ENCODE measurements at places on chromosomes 7 and 10.

GRCh38 chr10:124022066-124022465 lies 71.3 kb downstream of the CHST15 start:
- DNase-seq, result no peak

GRCh38 chr7:115910541-115911164 lies 119.9 kb downstream of the TFEC start:
- no peak for DNase-seq

GRCh38 chr10:94405406-94405805 lies 3.1 kb downstream of the TBC1D12 start:
- no peak for DNase-seq

- DNase-seq, result no peak
Observed at GRCh38 chr7:149285603-149286002, 23.6 kb downstream of the ZNF783 start.

DNA sequence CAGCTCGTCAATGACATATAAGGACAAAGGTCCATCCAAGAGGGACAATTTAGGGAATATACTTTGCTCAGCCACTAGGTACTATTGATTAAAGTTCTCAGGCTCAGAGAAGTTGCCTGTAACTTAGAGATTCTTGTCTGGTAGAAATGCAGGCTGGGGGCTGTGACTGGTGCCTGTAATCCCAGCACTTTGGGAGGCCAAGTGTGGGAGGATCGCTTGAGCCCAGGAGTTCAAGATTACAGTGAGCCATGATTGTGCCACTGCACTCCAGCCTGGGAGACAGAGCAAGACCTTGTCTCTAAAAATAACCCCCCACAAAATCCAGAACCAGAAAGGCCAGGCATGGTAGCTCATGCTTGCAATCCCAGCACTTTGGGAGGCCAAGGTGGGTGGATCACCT lies 36.2 kb upstream of the ACTR3B start:
- DNase-seq, result no peak

DNA sequence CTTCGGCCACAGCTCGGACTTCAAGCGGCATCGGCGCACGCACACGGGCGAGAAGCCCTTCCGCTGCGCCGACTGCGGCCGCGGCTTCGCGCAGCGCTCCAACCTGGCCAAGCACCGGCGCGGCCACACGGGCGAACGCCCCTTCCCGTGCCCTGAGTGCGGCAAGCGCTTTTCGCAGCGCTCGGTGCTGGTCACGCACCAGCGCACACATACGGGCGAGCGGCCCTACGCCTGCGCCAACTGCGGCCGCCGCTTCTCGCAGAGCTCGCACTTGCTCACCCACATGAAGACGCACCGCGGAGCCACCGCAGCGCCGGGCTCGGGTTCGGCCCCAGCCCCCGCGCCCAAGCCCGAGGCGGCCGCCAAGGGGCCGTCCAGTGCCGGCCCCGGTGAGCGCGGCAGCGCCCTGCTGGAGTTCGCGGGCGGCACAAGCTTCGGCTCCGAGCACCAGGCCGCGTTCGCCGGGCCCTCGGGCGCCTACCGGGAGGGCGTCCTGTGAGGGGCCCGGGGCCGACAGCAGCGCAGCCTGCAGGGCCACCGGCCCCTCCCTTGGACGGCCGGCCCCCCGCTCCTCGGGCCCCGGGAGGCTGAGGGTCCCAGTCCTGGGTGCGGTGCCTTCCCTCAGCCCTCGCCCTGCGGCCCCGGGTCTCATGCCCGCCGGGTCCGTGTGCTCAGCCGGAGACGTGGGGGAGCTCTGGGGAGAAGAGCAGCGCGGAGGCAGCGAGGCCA lies 17.2 kb downstream of the ZNF316 start:
- DNase-seq, result no peak

GRCh38 chr7:56028942-56029630 lies 22.2 kb downstream of the PSPH start:
- DNase-seq, result no peak

DNA sequence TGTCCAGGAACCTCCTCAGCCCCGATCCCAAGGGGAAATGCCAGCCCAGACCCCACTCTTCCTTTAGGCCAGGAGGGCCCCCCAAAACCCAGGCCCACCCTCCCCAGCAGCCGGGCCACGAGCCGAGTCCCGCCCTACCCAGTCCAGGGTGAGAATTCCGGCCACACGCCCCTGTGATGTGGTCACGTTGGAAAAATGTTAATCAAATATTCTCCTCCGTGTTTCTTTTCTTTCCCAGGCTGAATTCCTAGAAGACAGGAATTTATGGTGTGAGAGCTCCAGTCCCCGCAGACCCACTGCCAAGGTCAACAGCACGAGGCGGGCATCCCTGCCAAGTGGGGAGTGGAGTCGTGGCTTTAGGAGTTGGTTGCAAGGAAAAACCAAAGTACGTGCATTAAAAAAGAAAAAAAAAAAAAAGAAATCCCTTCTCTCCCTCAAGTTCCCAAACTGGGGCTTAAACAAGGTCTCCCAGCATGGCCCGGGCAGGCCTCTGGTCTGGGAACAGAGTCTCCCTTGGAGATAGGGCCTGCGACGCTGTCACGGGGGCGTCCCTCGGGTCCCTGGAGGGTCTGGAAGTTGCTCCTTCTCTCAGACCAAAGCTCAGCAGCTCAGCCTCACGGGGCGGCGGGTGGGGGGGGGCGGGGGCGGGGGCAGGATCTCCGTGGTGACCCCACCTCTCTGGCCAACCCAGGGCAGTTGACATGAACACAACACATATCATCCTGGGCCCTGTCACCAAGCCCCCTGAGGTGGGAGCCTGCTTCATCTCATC lies 28.1 kb upstream of the ELN start:
- DNase-seq, result no peak

- no peak for DNase-seq
Observed at GRCh38 chr10:122567056-122567660, 6.6 kb downstream of the DMBT1 start.

- no peak for DNase-seq
Observed at GRCh38 chr7:141281311-141281710, 207.4 kb downstream of the TMEM178B start.

GRCh38 chr10:50993771-50994251 lies 80.5 kb upstream of the PRKG1 start:
- DNase-seq, result no peak

DNA sequence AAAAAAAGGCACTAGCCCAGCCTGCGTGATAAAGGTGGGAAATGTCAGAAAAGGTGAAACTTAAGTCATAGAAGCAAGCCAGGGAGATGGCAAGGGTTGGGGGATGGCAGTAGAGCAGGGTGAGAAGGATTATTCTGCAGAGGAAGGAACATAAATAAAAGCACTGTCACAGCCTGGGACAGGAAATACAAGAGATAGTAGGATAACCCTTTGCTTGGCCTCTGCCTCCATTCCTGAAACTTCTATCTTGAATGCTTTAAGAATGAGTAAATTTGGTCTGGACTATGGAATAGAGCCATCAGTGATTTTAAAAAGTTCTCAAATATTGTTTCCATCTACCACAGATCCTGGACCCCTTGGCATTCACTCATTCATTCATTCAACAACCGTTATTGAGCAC lies 50.0 kb downstream of the ABCC2 start:
- DNase-seq, result no peak

DNA sequence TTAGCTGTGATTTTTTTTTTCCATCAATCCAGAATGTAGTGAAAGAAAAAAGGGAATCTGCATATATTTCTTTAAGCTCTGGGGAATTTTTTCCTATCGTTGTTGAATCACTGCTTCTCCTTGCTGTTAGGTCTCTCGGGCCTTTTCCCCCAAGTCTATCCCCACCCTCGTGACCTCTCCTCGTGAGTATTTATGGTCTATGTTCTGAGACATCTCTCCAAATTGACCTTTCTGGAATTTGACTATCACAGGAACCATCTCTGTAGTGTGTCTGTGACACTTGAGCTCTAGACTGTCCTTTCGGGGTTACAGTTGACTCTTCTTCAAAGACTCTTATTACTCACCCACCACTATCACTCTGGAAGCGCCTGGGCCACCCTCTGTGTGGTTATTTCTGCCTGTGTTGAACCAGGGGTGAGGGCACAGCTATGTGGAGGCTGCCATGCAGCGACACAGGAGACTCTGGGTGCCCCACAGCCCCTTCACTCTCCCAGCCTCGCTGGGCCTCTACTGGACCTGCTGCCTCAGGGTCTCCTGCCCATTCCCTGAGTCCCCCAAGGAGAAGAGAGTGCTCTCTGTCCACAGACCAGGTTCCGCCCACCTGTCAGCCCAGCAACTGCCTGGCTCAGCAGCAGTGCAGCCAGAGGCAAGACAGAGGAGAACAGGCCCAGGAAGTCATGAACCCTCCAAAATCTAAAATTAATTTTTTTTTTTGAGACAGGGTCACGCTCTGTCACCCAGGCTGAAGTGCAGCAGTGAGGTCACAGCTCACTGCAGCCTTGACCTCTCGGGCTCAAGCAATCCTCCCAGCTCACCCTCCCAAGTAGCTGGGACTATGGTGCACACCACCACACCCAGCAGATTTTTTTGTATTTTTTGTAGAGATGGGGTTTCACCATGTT lies 45.7 kb upstream of the PTPRN2 start:
- DNase-seq, result no peak

DNA sequence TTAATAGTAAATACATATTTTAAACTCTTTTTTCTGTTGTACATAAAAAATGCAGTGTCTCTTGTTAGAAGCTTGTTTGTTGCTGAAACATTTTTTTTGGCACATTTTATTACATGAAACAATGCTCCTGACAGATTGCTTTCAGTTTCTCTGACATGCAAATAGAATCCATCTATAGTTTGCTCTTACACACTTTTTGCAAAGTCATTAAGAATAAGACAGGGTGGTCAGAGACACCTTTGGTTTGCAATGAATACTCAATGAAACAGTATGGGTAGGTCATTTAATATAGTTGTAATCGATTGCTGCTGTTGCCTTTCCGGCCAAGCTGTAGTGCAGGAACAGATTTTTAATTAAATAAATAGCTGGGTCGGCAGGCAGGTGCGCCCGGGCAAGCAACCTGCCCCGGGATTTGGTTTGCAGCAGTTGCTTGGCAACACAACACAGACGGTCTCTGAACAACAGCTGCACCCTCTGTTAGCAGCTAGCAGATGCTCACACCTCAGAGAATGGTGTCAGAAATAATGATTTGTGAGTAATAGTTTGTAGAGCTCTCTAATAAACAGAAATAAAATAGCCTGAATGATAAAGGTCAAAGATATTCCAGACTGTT lies 115.7 kb upstream of the CACNA2D1 start:
- no peak for DNase-seq

Measured in activated B cell treated with CpG ODN at 0.5 μM for 24 hours (primary cell).